Right forelimb (tissue), 1 donor: ENCODE measurements at places on chromosomes 4 and X.
A peak's percentile ranks its signal among the peaks of the same experiment; 100 is the strongest.

GRCh38 chrX:65948103-65948502 lies 91.8 kb downstream of the VSIG4 start:
- no peak for DNase-seq

- no peak for DNase-seq
Measured at GRCh38 chr4:172096786-172097185, 283.6 kb downstream of the GALNTL6 start.

DNA sequence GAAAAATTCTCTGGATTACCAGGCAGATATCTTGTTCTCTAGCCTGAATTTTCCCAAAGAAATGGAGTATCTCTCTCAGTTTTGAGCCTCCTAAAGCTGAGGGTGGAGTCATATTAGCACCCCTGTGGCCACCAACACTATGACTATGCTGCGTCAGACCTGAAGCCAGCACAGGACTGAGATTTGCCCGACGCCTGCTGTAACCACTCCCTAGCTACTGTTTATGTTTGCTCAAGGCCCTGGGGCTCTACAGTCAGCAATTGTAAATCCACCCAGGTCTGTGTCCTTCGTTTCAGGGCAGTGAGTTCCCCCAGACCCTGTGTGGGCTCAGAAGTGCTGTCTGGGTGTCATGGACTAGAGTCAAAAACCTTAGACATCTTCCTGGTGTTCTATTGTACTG lies 61.4 kb downstream of the ZXDA start:
- no peak for DNase-seq

- DNase-seq = peak; percentile 54
Measured at GRCh38 chr4:112234952-112235609, 3.5 kb downstream of the AP1AR start.

- no peak for DNase-seq
Measured at GRCh38 chr4:185740471-185740873, 71.5 kb downstream of the SORBS2 start.
